Foreskin keratinocyte (primary cell): ENCODE measurements at places on chromosomes 11 and 22.
A peak's percentile ranks its signal among the peaks of the same experiment; 100 is the strongest.

DNA sequence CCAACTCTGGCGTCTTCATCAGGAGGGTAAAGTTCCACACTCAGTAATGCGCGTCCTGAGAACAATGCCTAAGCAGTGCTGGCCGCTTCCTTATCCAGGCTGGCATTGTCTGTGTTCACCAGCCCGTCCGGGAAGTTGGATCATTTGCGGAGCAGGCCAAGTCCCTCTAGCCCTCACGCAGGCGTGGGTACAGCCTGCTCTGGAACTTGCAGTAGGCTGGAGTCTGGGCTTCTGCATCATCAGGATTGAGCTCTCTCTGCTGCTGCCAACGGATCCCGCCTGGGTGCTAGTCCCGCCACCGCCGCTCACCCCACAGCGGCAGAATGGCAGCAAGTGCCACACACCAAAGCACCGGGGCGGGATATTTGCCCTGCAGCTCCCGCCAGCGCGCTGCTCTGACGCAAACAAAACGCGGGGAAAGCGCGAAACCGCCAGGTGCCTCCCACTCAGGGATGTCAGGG is 29.0 kb downstream of the GLYATL1 start:
- DNase-seq: no peak

GRCh38 chr11:31943056-31943780 is 132.1 kb upstream of the PAX6 start:
- DNase-seq: no peak

DNA sequence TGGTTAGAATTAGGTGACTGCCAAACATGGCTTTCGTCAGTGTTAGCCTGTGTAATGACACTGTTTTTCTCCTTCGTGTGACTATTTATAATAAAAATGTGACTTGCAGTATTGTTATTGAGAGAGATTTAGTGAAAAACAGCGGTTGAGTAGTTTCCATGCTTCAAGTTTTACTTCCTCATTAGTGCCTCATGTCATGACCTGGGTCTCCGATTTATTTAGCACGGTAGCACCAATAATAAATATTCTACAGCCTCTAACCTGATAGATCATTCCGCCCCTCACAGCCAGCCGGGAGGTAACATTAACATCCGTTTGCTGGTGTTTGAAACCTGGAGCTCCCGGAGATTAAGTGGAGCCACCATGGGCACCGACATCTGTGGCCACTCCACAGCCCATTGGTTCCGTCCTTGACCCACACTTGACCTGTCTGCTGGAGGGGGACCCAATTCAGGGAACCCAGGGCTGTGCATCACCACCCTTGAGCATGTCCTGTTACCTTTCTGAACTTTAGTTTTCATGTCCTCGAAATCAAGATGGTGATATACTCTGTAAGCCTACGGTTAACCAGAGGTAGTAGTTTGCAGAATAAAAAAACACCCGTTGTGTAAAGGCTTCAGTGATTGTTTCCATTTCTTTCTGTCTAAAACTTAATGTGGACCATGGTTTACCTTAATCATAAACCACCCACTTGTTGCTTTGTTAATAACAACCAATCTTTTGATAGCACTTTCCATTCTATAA is 104.1 kb downstream of the ATXN10 start:
- DNase-seq: no peak

DNA sequence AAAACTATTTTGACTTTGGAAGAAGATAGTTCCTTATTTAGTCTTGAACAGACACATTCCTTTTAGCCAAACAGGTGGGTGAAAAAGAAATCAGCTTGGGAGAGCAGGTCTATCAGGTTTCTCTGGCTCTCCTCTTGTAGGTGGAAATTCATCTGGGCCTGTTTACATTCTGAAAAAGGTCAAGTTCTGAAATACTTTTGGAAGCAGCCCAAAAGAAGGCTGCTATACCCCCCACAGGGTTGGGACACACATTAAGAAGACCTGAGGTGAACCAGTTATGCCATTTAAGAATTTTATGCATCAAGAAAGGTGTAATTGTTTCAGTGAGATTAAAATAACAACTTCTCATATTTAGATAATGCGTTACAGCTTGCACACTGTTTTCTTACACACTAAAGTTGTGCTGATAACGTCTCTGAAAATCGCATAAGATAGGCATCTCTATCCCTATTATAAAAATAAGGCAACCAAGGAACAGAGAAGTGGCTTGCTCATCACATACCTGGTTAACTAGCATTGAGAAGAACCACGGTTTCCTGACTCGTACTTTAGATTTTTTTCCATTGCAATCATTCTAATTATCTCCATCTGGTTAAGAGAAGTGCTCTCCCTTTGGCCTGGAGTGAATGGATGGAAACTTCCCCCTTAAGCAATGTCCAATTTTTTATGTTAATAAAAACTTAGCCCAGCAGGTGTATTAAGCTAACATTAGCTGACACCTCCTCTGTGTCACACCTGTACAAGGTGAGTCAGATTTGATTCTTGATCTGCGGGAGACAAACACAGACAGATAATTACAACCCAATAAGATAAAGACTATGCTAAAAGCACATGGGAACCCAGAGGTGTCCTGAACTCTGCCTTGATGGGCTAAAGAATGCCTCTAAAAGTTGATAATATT is 60.5 kb upstream of the UCP3 start:
- DNase-seq: no peak

DNA sequence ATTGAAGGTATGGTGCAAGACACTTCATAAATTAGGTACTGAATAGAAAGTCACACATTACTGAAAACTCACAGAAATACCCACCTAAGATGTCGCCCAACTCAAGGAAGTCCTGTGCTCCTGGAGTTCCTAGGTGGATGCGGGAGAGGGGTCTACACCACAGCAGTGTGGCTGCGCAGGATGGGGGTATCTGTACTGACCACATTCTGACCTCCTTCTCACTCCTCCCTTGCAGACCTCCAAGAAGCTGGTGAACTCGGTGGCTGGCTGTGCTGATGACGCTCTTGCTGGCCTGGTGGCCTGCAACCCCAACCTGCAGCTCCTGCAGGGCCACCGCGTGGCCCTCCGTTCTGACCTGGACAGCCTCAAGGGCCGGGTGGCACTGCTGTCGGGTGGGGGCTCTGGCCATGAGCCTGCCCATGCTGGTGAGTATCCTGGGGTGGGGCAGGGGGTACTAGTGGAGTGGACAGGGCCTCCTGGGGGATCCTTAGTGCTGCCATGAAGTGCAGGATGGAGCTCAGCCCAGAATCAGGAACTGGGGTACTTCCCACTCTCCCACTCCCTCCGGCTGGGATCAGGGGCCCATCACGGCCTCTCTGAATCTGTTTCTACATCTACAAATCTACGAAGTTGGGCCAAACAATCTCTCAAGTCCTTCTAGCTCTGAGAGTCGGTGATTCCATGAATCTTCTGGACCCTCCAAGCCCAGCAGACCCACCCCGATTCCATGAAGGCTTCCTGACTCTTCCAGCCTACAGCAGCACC is 4.9 kb downstream of the TKFC start:
- no peak for DNase-seq

DNA sequence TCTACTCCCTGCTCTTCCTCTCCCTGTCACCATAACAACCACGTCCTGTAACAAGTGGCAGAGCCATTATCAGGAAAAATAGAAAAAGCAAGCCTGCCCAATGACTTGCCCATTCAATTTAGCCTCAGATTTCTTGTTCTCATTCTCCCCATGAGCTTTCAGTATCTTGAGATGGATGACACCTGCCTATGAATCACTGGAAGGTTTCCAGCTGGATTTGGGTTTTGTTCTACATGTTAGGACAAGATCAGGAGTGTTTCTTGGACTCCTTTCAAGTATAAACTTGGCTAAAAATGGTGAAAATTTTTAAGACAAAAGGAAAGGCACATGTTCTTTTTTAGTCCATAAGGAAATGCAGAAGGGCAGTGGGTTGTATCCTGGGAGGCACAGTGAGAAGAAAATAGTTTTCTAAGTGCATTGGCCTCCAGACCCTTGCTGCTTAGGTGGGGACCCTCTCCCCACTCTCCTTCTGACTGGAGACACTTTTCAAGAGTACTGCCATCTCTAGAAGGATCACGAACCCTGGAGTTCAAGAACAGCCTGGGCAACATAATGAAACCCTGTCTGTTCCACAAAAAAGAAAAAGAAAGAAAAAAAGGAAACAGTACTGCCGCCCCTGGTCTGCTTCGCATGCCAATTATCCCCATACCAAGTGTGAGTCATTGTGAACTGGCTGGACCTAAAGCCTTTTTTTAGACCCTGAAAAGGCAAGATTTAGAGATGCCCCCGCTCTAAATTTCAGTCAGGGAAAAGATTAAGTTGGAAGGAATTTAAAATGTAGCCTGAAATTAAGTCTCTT is 51.0 kb downstream of the MTNR1B start:
- peak; percentile 99 for DNase-seq

- no peak for DNase-seq
Measured at GRCh38 chr11:46117842-46118241, 3.4 kb downstream of the PHF21A start.

- DNase-seq: no peak
Measured at GRCh38 chr11:87299041-87299481, 261.3 kb downstream of the TMEM135 start.

- no peak for DNase-seq
Measured at GRCh38 chr11:82992223-82992622, 79.5 kb downstream of the RAB30 start.

- DNase-seq: no peak
Measured at GRCh38 chr22:34847072-34847471, 218.9 kb upstream of the ISX start.

- DNase-seq: no peak
Measured at GRCh38 chr22:35397095-35397904, 2.6 kb upstream of the MCM5 start.

GRCh38 chr22:19810381-19811201 is 44.1 kb downstream of the GNB1L start:
- DNase-seq: no peak

DNA sequence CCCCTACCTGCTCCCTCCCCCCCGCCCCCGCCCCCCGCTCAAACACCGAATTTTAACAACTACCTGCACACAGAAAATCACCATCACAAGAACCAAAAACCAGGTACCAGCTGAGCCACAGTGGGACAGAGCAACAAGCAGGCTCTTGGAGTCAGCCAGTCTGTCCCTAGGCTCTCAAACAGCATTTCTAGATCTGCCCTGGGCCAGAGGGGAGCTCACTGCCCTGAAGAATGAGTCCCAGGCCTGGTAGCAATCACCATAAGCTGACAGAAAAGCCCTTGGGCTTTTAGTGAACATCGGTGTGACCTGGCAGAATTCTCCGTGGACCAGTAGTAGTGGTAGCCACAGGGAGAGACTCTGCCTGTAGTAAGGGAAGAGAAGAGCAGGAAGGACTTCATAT is 58.3 kb downstream of the C11orf87 start:
- DNase-seq: no peak

DNA sequence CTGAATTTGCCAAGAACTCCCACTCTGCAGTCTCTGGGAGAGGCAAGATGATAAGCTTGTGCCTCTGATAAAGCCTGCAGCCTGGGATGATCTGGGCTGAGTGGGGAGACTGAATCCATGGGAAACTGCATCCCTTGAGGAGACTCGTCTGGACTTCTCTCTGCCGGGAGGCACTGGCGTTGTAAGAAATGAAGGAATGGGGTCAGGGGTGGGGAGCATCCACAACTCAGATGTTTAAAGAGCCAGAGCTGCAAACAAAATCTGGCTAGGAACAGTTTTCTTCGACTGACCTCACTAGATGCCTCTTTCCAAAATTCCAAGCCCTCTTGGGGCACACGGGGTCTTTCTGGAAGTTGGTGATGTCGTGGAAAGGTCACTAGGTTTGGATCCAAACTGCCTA is 64.4 kb downstream of the SPON1 start:
- DNase-seq: no peak

- no peak for DNase-seq
Measured at GRCh38 chr22:19748139-19748538, 12.4 kb upstream of the TBX1 start.

- peak; percentile 43 for DNase-seq
Measured at GRCh38 chr11:11672789-11673188, 51.0 kb upstream of the GALNT18 start.

GRCh38 chr11:57874981-57875380 is 113.4 kb downstream of the CTNND1 start:
- DNase-seq: no peak

DNA sequence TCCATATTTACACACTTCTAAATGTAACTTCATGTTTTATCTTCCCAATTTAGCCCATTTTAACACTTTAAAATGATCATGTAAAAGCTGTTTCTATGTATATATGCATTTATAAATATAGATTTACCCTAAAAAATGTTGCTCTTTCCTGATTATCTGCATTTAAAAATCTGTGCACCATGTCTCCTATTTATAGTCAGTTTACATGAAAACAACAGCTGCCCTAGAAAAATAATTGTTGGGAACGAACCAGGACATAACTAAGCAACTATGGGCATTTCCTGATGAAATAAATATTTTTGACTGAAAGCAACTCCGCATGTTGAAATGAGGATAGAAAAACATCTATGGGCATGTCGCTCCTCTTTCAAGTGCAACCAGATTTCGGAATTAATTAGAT is 1368.2 kb downstream of the FAM181B start:
- no peak for DNase-seq

- DNase-seq: peak; percentile 36
Measured at GRCh38 chr22:22009661-22010060, 27.1 kb upstream of the TOP3B start.

DNA sequence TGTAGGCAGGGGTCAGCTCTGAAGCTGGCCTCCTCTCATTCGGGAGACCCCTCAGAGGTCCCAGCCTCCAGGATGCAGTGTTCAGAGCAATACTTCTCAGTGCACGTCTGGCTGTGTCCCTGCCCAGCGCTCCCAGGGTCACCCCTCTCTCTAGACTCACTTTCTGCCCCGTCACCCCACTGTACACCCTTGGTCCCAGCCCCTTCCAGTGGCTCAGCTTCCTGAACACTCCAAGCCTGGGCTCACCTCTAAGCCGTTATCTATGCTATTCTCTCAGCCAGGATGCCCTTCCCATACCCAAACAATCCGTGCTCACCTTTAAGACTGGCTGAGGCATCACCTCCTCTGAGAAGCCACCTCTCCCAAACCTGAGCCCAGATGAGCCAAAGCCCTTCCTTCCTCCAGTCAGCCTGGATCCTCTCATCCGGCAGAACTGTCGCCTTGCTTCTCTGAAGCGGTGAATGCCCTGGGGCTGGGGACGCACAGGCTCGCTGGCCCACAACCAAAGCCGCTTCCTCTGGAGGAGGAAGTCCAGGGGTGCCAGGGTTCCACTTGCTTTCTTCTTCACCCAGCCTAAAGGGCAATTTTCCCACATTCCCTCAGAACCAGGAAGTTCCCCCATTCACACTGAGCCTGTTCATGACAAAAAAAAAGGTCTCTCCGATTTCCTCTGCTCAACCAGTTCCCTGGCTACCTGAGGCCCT is 13.7 kb upstream of the CDKN1C start:
- DNase-seq: no peak

- no peak for DNase-seq
Measured at GRCh38 chr11:65500387-65501185, 1.7 kb downstream of the MALAT1 start.

GRCh38 chr11:14075118-14076078 is 112.9 kb downstream of the SPON1 start:
- peak; percentile 64 for DNase-seq

- no peak for DNase-seq
Measured at GRCh38 chr11:116660011-116660410, 112.8 kb downstream of the BUD13 start.
